CD8-positive, alpha-beta T cell (primary cell): ENCODE measurements at places on chromosomes 2 and 18.

DNA sequence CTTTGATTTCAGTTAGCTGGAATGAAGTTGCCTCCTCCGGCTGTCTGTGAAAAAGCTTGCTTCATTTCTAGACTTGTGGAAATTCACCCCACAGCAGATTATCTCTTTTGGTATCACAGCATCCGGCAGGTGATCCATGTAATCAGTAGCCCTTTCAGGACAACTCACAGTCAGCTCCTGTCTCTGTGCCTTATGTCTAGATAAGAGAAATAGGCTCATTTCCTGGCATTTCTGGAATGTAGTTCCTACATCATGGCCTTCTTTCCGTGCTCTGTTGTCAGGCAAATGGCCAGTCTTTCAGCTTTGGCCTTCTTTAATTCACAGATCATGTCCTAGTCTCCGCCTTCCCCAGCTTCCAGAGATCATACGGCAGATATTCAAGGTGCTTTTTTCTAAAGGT lies 455.4 kb downstream of the NUP35 start:
- no peak for DNase-seq

GRCh38 chr2:105287692-105288091 lies 41.8 kb downstream of the TGFBRAP1 start:
- DNase-seq: peak; percentile 24

GRCh38 chr2:64457524-64457923 lies 3.6 kb downstream of the LGALSL start:
- DNase-seq: no peak

- no peak for DNase-seq
Measured at GRCh38 chr18:79481046-79481790, 85.5 kb downstream of the NFATC1 start.

- no peak for DNase-seq
Measured at GRCh38 chr2:233426619-233427342, 72.5 kb downstream of the DGKD start.

- DNase-seq: no peak
Measured at GRCh38 chr2:143885461-143885860, 634.5 kb downstream of the ZEB2 start.
